ENCODE measurements at places on chromosomes 3 and 15.

GRCh38 chr3:147903026-147903425 lies 493.9 kb downstream of the ZIC1 start:
- no peak for DNase-seq

GRCh38 chr3:146227486-146227885 lies 23.4 kb downstream of the PLSCR4 start:
- no peak for DNase-seq

- no peak for DNase-seq
These were observed 15.8 kb downstream of the SOX2 start for GRCh38 chr3:181727341-181728032.

- DNase-seq: no peak
These were observed 28.5 kb downstream of the TSPAN3 start for GRCh38 chr15:77042245-77042919.

DNA sequence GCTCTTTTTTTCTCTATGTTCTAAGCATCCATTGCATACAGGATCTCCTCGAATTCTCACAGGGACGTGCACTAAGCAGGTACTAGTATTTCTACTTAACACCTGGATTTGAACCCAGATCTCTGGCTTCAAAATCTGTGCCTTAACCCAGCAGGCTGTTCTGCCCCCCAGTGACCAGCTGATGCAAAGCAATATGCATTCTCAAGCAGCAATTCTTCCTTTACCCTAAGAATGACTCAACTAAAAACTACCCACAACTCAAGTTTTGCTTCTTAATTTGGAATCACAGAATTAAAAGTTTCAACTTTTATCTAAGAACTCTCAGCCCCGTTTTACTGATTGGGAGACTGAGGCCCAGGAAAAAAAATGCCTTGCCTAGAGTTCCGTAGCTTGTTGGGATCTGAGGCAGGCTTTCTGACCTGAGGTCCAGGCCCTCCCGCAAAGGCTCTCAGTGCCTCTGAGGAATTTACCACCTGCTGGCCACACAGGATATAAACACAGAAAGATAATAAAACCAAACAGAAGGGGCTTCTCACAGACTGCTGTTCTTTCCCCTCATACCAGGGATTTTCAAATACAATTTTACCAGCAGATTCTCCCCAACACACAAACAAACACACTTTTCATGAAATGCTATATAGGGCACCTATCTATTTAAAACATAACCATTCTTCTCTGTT lies 115.4 kb upstream of the RAD18 start:
- no peak for DNase-seq

DNA sequence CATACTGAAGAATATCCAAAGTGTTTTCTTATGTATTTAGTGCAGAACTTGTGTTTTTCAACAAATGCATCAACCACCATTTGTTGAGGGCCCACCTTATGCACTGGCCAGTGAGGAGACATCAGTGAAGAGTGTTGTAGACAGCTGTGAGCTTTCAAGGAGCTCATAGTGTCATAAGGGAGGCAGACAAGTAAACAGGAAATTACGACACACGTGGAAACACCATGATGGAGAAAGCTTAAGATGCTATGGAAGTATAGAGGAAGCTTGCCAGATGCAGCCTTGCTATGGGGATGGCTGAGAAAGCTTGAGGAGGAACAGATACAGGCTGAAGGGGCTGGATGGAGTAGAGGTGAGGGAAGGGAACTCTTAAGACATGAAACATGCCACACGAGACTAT lies 50.8 kb upstream of the PSMD6 start:
- no peak for DNase-seq

DNA sequence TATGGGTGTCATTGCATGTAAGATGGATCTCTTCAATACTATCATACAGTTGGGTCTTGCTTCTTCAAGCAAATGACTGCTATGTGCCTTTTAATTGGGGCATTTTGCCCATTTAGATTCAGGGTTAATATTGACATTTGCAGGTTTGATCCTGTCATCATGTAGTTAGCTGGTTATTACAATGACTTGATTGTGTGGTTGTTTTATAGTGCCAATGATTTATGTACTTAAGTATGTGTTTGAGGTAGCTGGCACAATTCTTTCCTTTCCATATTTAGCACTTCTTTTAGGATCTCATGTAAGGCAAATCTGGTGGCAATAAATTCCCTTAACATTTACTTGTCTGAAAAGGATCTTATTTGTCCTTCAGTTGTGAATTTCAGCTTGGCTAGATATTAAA lies 267.5 kb downstream of the VGLL3 start:
- DNase-seq: no peak

- no peak for DNase-seq
These were observed 253.7 kb upstream of the TGFBR2 start for GRCh38 chr3:30352410-30353318.

GRCh38 chr15:60476713-60477112 lies 2.2 kb downstream of the ICE2 start:
- DNase-seq: no peak

DNA sequence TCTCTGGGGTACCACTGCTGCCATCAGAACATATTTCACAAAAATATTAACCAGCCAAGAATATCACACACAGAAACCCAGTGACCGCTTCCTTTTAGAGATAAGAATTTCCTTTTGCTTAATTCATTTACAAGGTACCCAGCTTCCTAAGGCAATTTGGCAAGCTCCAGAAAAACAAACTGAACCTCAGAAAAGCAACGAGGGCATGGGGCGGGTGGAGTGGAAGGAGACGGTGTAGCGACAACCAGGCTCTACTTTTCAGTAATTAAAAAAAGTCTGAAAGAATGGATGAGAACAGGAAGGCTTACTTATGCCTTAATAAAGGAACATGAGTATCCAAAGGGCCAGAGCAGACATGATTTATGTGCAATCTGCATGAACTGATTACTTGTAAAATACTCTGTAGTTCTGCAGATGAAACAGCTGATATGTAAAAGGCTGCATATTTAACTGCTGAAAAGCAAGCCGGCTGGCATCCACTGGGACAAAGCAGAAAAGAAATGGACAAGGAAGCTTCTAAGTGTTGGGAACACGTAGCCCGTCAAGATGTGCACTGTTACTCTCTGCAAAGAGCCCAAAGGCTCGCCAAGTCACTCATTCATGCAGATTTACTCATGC lies 18.6 kb downstream of the RFTN1 start:
- no peak for DNase-seq

- no peak for DNase-seq
These were observed 41.0 kb downstream of the MBNL1 start for GRCh38 chr3:152309535-152310307.

DNA sequence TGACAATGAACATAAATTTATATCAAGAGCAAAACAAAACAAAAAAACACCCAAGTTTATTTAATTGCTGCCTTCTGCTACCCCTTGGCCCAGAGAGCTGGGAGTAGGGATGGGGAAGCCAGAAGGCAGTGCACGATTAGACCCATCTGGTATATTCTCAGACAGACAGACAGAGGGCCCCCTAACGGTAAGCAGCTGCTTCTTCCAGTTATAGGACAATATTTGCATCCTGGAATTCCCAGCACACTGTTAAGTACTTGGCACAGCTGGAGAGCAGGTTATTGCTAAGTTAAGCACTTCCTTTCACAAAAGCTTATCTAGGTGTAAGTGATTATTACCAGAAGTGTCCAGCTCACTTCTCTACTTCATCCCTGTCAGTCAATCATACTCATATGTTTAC lies 39.3 kb downstream of the C2CD4B start:
- DNase-seq: no peak

GRCh38 chr15:63366451-63366850 lies 15.2 kb downstream of the CA12 start:
- DNase-seq: no peak

DNA sequence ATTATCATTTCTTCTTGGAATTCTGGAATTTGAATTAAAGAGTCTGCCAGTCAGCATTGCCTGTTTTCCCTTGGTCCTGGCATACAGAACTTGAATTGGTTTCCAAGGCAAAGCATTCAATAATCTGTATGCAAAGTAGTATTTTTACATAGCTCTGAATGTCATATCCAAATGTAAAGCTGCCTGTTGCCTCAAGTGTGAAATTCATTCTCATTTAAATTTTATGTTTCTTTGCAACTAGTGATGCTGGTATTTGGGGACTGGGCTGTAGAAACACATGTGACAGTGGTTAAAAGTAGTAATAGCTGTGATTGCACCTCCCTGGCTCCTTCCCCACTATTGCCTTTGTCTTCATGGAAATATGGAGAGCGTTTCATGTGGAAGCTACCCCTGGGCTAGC lies 743.9 kb upstream of the GOLIM4 start:
- DNase-seq: no peak

DNA sequence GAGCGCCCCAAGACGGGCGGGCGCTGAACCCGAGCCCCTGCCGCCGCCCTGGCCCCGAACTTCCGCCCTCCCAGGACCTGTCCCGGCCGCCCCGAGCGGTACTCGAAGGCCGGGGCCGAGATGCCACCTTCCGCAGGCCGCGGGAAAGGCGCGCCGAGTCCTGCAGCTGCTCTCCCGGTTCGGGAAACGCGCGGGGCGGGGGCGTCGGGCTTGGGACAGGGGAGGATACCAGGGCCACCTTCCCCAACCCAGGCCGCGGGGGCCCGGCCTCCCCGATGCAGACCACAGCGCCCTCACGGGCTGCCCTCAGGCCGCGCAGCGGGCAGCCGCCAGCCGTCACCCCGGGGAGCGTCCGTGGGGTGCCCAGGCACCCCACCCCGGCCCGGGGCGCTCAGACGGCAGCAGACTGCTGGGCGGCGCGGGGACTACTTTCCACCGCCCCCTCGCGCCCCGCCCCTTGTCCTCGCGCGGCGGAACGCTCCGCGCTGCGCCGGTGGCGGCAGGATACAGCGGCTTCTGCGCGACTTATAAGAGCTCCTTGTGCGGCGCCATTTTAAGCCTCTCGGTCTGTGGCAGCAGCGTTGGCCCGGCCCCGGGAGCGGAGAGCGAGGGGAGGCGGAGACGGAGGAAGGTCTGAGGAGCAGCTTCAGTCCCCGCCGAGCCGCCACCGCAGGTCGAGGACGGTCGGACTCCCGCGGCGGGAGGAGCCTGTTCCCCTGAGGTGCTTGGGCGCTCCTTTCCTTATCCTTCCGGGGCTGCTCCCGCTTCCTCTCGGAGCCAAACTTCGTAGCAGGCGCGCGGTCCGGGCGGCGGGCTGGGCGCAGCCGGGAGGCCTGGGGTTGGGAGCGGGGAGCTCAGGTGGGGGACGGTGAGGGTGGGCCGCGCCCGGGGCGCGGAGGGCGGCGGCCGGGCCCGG lies at the start of gene CTNNB1:
CTNNB1 (plus strand) TSS at position 556 of the 916 bp plus-strand sequence. CDS start 24,564 bp downstream, outside the sequence.
- peak; percentile 86 for DNase-seq

DNA sequence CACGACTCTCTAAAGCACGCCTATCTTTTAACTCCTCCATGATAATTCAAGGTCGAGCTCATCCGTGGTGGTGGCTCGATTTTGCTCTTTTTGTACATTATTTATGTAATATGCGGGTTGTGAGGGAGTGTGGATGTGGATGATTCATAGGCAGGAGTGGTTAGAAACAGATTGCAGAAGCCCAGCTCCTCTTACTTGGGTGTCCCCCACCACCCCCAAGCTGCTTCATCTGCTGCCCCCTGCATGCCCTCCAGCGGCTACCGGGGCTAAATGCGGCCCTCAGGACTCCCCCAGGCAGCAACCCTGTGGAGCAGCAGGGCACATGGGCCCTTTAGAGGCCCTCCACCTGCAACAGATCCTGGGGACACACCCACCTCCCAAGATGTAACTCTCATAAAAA lies 111.5 kb upstream of the SELENOK start:
- no peak for DNase-seq

- DNase-seq: no peak
These were observed 35.0 kb upstream of the MGLL start for GRCh38 chr3:127857333-127857732.

GRCh38 chr15:45099549-45100165 lies 14.3 kb downstream of the DUOX2 start:
- DNase-seq: no peak

DNA sequence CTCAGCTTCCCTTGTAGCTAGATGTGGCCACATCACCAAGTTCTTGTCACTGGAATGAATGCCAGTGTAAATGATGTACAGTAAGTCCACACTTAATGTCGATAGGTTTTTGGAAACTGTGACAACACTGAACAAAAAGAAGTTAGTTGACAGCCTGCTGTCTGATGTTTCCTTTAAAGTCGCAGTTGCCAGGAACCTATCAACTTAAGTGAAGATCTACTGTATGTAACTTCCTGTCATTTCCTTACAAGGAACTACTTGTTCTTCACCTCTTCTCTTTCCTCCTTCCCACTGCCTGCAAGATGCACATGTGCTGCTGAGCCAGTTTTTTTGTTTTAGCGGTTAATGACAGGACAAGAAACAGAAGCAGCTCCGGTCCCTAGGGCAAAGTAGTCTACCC lies 44.6 kb downstream of the HDGFL3 start:
- DNase-seq: no peak

- DNase-seq: no peak
These were observed 105.2 kb downstream of the LRIG1 start for GRCh38 chr3:66395635-66396034.

DNA sequence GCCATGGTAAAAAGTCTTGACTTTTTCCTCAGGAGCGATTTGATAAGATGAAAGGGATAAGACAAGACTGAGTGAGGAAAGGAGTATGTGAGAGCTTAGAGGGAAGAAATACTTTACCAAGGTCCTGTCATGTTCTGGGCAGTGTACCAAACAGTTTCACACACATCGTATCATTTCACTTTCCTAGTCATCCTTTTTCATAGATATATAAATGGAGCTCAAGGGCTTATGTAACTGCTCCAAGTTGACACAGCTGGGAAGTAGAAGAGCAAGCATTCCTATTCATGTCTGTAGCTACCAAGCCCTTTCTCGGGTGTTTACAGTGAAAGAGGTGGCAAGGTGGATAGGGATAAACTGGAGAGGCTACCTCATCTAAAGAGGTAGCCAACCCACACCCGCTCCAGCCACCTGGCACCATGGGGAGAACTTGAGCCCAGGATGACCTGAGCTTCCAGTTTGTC lies 57.4 kb downstream of the MRPS25 start:
- no peak for DNase-seq

GRCh38 chr3:193388361-193388760 lies 9.8 kb upstream of the ATP13A5 start:
- no peak for DNase-seq

All from activated T-helper 1 cell treated with Interleukin-2 at 50 U/mL for 16 hours (primary cell).